ENCODE measurements at places on chromosomes 5 and 9.

- DNase-seq = no peak
These were observed 69.9 kb downstream of the TLE1 start for GRCh38 chr9:81619353-81620001.

GRCh38 chr5:121533814-121534213 lies 317.9 kb upstream of the FTMT start:
- no peak for DNase-seq

DNA sequence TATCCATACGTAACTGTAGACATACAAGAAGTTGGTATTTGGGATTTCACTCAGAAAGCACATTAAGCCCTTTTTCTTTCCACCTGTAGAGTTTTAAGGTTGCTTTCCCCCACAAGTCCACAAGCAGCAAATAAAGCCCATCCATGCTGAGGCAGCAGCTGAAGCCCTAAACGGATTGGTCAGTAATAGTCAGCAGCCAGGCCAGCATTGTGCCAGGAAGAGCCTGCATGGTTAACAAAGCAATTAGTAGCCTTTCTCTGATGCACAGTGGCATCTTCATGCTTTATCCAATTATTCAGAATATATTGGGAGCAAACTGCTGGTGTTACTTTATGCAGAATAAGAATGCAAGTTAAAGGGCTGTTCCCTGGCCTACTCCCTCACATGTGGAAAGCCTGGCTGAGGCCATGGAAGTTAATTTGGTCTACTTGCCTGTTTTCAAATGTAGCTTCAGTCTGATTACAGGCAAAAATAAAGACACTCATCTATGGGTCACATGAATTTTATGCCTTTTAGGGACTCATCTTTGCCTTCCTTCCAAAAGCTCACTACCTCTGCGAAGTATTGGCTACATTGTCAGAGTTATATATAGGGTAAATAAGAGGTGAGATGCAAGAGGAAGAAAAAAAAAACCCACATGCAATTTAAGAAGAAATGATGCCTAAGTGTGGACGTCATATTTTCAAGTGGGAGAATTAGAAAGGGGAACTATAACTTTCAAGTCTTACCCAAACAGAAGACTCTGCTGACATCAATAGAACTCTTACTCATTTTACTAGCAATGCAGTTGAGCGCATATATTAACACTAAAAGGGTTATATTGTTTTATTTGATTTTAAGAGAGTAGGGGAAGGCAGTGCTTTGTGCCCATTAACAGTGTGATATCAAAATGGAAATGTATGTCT lies 15.9 kb downstream of the EBF1 start:
- DNase-seq = peak; percentile 9

- no peak for DNase-seq
These were observed 90.0 kb downstream of the ARRDC3 start for GRCh38 chr5:91293131-91293530.

DNA sequence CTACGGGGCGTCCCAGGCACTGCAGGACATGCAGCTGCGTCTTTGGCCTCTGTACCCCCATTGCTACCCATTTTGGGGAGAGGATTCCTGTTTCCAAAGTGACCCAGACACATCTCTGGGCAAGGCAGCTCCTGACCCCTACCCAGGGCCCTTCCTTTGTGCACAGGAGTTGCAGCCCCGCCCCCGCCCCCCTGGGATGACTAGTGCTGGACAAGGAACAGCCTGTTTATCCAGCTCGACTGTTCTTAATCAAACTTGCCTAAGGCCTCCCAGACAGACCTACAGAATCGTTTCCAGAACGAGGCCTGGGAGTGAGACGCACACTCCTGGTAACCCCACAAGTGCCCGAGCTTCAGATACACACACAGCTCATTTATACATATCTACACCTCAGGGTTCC lies 13.2 kb downstream of the DIPK1B start:
- no peak for DNase-seq

- no peak for DNase-seq
These were observed 5.6 kb downstream of the FAXDC2 start for GRCh38 chr5:154844809-154845208.

GRCh38 chr5:125559296-125559695 lies 812.9 kb upstream of the ZNF608 start:
- no peak for DNase-seq

GRCh38 chr5:144453753-144454152 lies 283.1 kb downstream of the KCTD16 start:
- no peak for DNase-seq

- no peak for DNase-seq
These were observed 155.2 kb downstream of the GAS1 start for GRCh38 chr9:86792136-86792535.

GRCh38 chr5:60821488-60822284 lies 22.4 kb downstream of the ELOVL7 start:
- no peak for DNase-seq

- no peak for DNase-seq
These were observed 10.3 kb downstream of the TRIM7 start for GRCh38 chr5:181194489-181195248.

GRCh38 chr9:12843735-12844134 lies 68.9 kb downstream of the LURAP1L start:
- no peak for DNase-seq

DNA sequence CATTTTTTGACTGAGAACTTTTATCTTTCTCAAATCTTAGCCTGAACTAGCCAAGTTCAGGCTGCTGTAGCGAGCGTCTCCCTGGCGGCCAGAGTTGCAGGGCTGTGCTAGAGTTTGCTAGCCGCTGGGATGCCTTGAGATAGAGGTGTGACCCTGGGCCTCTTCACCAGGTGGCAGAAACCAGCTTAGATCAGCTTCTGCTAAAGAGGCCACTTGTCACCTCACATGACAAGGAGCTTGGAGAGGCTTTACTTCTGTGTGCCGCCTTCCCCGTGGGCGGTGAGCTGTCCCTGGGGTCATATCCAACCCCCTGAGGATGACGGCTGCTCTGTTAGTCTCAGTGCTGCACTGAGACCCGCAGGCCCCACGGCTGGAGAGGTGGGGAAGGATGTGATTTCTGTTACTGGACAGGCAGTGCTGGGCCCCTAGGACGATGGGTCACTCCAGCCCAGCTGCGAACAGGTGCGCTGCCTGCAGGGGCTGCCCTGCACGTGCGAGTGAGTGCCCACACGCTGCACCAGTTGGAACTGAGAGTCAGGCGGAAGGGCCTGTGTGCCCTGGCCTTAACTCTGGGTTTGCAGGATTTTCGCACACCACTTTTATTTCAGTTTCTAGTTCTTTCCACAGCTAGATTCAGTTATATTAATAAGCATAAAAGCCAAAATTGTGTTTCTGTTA lies 63.8 kb downstream of the EHMT1 start:
- DNase-seq = no peak

GRCh38 chr5:112697322-112697721 lies 40.4 kb upstream of the APC start:
- DNase-seq = no peak

GRCh38 chr5:82918311-82919031 lies 158.7 kb downstream of the TMEM167A start:
- DNase-seq = no peak

GRCh38 chr5:178688551-178688950 lies 41.9 kb downstream of the ZNF354A start:
- DNase-seq = no peak

DNA sequence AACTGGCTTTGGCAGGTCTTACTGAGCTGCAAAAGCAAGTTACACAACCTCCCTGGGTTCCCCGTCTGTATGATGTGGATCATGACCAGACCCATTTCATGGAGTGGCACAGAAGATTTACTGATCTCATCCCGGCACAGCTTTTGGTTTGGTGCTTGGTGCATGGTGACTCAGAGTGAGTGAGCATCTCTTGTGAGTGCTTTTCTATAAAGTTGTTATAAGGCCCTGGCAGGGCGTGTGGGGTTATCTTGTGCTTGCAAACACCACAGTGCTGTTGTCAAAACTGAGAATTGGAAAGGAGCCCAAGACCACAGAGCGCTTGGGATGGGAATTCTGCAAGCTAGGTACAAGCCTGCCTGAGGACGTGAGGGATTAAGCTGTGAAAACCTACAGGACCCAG lies 425.2 kb downstream of the GADD45G start:
- no peak for DNase-seq

DNA sequence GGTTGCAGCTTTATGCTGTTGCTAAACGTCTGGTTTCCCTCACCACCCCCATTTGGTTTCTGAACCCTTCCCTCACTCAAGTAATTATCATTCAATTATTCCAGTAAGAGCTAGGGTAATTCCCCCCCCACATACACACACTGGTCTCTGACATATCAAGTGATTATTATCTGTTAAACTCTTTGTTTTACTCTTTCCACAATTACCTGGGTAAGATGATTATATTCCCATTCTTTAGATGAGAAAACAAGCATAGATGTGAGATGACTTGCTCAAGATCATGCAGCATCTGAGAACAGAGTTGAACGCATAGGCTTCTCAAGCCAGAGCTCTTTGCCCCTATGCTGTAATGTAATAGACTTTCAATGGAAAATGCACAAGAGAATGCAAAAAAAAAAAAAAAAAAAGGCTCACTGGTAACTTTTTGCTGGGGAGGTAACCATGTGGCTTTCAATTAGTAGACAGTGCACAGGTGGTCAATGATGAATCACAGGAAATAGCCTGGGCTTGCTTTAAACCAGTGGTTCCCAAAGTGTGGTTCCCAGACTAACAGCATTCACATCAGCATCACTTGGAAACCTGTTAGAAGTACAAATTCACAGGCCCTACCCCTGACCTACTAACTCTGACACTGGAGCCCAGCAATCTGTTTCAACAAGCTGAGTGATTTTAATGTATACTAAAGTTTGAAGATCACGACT lies 87.6 kb downstream of the PIK3R1 start:
- no peak for DNase-seq

DNA sequence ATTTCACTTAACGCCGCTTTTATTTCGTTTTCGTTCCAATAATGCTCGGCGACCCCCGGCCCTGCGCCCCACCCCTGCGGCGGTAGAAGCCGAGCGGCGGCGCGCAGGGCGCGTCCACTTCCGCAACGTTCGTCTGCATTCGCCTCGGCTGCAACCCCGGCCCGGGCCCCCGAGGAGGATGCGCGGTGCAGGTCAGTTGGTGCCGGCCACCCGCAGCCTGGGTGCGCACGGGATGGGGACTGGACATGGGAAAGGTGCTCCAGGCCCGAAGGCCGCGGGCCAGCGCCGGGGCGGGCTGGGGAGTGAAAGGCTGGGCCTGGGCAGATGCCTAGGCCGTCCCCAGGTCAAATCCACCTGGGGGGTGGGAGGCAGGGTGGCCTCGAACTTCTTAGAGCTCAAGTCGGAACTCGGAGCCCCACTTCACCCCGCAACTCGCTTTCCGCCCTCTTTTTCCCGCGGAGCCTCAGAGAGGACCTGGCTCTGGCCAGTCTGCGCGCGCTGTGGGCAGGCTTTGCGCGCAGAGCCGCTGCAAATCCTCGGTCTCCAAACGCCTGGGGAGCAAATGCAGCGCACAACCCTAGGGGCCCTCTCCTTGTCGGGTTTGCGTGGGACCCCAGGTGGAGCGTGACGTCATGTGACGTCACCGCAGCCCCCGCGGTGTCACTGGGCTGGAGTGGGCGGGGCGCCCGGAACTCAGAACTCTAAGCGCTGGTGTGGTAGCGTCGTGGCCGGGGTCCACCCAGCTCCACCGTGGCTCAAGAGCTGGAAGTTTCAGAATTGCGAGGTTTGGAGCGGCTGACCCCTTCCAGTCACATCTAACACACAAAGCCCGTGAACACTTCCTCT lies 3.3 kb downstream of the TLX3 start:
- DNase-seq = no peak

GRCh38 chr9:89440548-89440947 lies 57.4 kb downstream of the SEMA4D start:
- DNase-seq = no peak

- no peak for DNase-seq
These were observed 158.1 kb downstream of the NPR3 start for GRCh38 chr5:32869216-32869615.

GRCh38 chr9:120893611-120894307 lies 16.8 kb upstream of the PHF19 start:
- no peak for DNase-seq

- no peak for DNase-seq
These were observed 18.3 kb downstream of the EFNA5 start for GRCh38 chr5:107652408-107652807.

DNA sequence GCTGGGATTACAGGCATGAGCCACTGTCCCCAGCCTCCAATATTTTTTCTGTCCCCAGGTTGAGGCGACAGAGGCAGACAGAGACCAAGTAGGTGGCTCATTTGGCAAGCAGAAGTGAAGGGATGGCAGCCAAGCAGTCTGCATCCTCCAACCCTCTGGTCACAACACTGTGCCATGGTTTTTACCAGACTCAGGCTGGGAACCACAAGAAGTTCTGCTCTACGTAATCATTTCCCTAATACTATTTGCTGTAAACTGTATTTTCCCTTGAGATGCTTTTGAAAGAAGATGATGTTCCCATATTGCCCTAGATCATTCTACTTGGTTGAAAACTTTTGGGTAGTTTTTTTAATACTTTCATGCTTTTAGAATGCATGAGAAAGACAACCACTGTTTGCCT lies 40.5 kb downstream of the PTTG1 start:
- no peak for DNase-seq
